ENCODE measurements at places on chromosomes 6 and 20. TPM values are rescaled to one million over a fixed set of nuclear protein-coding genes. Genes with fewer than 3 reads are reported as not detected.

The GGTLC1 gene
- not detected for total RNA-seq

GRCh38 chr20:1633535-1633934, 13.7 kb upstream of the SIRPB1 start:
- DNase-seq, result no peak

The TFAP2A gene
- total RNA-seq, result 0.31 TPM

The AGER gene
- total RNA-seq, result 42.2 TPM

GRCh38 chr6:12891595-12891994, 175.0 kb downstream of the PHACTR1 start:
- DNase-seq, result no peak

GRCh38 chr20:32581839-32582658, 3.1 kb downstream of the NOL4L start:
- DNase-seq, result no peak

GRCh38 chr6:116533233-116533957, 12.1 kb downstream of the TRAPPC3L start:
- peak; percentile 14 for DNase-seq

Data from endothelial cell (in vitro differentiated cells).